ENCODE measurements at places on chromosomes 11 and 22.

- DNase-seq: no peak
Measured at GRCh38 chr11:107139396-107139795, 121.1 kb upstream of the GUCY1A2 start.

DNA sequence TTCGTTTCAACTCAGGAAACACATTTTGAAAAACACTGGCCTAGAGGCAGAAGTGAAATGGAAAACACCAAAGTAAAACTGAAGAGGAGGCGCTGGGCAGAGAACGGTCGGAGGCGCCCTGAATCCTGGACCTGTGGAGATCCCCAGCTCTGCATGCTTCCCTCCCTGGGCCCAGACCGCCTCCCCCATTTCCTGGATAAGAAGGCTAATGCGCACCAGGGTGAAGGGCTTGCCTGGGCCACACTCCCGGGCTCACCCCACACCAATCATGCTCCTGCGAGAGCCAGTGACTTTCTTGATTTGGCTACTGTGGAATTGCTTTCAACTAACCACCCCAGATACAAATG lies 167.1 kb downstream of the CRYBB2 start:
- no peak for DNase-seq

DNA sequence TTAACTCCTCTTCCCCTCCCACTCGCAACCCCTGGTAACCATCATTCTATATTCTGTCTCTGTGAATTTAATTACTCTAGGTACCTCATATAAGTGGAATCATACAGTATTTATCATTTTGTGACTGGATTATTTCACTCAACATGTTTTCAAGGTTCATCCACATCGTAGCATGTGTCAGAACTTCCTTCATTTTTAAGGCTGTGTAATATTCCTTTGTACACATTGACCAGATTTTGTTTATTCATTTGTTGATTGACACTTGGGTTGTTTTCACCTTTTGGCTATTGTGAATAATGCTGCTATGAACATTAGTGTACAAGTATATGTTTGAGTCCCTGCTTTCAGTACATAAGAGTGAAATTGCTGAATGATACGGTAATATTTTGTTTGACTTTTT lies 2.7 kb upstream of the GNB1L start:
- DNase-seq: no peak

GRCh38 chr22:20868025-20868962 lies 9.5 kb downstream of the SNAP29 start:
- DNase-seq: no peak

- no peak for DNase-seq
Measured at GRCh38 chr22:49961601-49962011, 1.0 kb downstream of the PIM3 start.

GRCh38 chr11:131760091-131761061 lies 390.0 kb downstream of the NTM start:
- DNase-seq: no peak

DNA sequence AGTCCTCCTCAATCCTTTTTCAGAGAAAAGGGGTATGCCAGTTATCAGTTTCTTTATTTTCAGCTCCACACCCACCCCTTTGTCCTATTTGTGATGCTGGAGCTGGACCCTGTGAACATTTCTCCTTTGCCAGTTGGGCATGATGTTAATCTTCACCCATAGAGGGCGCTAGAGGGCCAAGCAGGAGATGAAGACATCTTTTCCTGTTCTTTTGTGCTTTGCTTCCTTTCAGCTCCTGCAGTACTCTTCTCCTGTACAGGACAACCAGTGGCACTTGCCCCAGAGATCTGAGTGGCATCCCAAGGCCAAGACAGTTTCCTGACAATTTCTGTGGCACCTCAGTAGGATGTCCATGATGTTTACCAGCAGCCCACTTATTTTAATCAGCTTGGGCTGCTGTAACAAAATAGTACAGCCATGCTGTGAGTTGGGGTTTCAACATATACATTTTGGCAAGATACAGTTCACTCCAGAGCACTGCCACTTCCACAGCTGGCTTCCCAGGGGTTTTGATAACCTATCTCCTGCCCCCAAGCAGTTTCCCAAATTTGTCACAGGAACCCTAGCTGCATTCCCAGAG lies 4.6 kb downstream of the SAA2 start:
- peak; percentile 69 for DNase-seq

- DNase-seq: peak; percentile 69
Measured at GRCh38 chr11:20353829-20354434, 9.6 kb upstream of the HTATIP2 start.

DNA sequence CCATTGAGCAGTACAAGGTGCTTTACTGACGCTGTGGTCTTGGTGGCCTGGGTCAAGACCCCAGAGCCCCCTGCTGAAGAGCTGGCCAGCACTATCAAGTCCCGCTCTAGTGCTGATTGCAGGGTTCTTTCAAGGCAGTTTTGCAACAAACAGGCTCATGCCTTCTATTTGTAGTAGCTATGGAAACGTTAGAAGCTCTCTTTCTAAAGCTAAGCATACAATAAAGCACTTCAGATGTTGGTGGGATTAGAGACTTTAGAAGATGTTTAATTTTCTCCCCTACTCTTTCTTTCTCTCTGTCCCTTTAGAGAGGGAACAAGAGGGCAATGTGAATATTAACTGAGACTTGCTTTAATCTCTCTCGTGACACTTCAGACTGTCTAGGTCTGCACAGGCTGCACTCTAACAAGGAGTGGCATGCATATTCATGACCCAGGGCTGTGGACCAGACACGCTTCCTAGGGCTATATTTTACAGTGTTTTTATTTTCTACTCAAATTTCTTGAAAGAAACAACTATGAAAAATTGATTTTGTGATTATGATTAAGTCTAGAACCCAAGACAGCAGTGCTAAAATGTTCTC lies 138.6 kb downstream of the WNT7B start:
- no peak for DNase-seq

GRCh38 chr11:57357856-57358255 lies 19.7 kb downstream of the P2RX3 start:
- no peak for DNase-seq

DNA sequence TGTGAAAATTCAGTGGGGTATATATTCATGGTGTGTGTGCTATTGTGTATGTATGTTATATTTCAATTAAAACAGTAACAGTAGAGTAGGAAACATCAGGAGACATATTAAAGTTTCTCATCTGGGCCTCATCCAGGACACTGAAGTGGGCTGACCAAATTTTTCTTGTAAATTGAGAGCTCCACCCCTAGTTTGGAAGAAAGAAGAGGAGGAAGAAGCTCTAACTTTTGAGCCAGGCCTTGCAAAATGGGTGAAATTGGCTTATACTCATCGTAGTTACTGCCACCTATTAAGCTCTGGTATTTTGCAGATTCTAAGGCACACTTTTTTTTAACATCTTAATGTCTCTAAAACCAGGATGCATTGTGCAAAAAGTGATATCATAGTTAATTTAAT lies 33.7 kb downstream of the TSPAN18 start:
- no peak for DNase-seq

- DNase-seq: no peak
Measured at GRCh38 chr11:43327987-43328386, 16.2 kb downstream of the API5 start.

DNA sequence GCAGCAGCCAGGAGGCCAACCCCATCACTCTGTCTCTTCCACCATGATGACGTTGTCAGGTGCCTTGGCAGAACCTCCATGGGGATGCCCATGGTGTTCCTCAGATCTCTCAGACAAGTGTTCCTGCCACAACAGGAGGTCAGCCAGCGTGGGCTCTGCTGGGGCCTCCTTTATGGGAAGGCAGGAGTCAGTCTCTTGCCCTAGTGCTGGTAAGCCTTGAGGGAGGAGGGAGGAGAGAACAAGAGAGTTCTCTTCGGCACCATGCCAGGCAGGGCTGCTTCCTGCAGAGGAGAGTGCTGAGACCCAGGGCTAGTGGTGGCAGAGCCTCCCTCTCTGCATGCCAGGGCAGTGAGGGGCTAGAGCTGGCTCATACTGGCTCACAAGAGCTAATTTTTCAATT lies 32.5 kb downstream of the GNAZ start:
- DNase-seq: no peak

DNA sequence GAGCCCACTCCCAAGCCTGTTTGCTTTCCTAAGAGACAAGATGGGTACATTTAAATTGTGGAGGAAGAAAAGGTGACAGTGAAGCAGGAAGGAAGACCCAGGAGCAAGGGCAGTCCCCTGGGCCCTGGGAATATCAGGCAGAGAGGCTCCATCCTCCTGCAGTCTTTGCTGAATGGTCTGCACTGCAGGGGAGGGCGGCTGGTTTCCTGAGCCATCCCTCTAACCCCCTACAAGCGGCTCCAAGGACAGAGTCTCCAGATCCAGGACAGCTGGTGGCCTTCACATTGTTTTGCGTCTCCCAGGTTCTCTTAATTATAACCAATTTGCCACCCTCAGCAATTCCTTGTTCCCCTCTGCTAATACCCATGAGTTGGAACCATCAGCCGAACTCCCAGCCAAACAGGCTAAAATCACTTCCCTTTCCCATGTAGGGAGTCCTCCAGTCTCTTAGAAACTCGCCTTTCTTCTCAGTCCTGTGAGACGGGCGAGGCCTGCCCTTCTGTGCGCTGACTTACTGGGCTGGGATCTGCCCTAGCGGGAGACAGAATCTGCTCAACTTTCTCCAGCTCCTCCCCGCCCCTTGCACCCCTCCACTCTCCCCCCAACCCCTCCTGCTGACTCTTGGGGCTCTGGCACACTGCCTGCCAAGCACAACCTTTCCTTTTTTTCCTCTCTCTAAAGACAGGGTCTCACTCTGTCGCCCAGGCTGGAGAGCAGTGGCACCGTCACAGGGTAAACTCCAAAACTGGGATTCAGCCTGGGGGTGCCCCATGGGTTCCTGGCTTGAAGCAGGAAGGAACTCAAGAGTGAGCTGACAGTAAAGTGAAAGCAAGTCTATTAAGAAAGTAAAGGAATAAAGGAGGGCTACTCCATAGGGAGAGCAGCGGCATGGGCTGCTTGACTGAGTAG lies 53.4 kb upstream of the EMID1 start:
- no peak for DNase-seq

GRCh38 chr22:46081036-46081830 lies 69.1 kb upstream of the PPARA start:
- DNase-seq: no peak

Measured in NCI-H1417 (cell line).